ENCODE measurements at places on chromosomes 2 and 18. TPM values are rescaled to one million over a fixed set of nuclear protein-coding genes. Genes with fewer than 3 reads are reported as not detected.

Gene KCNF1
- total RNA-seq = 0.10 TPM

Gene PRSS56
- total RNA-seq = not detected

Gene KYNU
- total RNA-seq = 3.2 TPM

Gene MYO1B
- 150 TPM for total RNA-seq

Gene PLA2R1
- 11.3 TPM for total RNA-seq

DNA sequence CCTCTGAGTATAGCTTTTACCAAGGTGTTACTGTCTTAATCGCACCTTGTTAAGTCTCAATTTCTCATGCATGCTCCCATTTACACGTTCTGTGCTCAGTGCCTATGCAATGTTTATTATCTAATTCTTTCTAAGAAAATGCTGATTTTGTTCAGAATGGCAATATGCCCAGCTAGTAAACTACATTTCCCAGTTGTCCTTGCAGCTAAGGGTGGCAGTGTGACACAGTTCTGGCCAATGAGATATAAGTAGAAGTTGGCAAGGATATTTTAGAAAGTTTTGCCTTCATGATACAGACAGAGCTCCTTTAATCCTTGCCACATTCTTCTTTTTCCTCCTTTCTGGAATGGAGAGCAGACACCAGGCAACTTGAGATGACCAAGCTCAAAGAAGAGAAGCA lies 45.3 kb downstream of the POLE4 start:
- no peak for DNase-seq

DNA sequence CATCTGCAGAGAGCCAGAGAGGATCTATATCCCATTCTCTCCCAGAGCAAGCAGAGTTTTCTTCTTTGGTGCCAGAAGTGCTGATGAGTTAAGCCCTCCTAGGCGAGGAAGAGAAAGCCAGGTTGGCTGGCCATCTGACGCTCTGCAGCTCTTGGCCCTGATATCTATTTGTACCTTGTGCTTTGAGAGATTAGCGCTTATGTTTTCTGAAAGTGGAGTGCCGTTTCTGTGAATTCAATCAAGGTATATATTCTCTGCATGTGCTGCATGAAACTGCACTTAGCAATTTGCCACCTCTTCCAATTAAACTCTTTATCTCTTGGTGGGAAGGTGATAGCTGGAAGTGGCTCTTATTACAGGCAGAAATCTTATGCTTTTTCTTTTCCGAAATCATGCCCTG lies 177.5 kb downstream of the LPIN1 start:
- DNase-seq = no peak

DNA sequence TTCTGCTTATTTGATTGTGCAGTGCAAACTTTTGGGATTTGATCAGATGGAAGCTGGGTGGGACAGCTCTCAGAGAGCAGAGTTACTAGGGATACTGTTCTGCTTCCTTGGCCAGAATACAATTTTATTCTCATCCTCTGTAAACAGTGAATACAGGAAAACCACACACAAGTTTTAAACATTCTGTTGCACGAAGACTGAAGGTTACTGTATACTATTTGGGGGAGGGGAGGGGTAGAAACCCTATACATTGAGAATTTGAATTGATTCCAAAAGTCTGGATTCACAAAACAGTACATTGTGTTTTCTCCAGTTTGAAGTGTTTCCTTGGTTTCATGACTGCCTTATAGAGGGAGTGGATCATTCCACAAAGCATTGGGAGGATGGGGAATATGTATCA lies 149.9 kb downstream of the SETBP1 start:
- peak; percentile 55 for DNase-seq

Gene LYPD1
- total RNA-seq = 0.99 TPM

- no peak for DNase-seq
Measured at GRCh38 chr2:55968941-55969340, 45.4 kb upstream of the EFEMP1 start.

- peak; percentile 91 for DNase-seq
Measured at GRCh38 chr2:133674433-133675331, 106.4 kb upstream of the NCKAP5 start.

- peak; percentile 36 for DNase-seq
Measured at GRCh38 chr2:217938036-217938435, 64.8 kb downstream of the TNS1 start.

DNA sequence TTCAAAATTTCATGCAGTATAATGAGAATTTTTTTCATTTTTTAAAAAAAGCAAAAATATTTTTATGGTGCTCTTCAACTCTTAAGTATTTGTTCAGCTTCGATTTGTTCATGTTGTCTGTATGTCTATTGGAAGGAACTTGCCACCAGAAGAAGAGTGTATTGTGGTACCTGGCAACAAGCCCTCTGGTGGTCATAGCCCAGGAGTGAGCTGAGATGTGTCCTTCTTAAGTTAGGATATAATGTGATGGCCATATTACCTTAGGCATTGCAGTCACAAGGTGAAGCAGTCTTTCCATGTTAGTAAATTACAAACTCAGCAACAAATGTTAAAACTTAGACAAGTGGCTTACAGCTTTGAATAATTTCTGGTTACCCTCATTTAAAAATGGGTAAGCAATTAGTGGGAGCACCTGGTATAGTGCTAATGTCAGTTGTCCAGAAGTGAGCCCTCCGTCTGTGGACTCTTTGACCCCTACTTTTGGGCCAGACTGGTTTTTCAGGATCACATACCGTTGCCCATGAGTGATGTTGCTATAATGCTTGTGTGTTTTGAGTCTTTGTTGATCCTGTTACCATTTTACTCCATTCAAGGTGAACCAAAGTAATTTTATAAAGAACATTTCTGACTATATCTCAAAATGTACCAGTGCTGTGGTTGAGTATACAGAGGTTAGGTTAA lies 57.4 kb downstream of the MYO1B start:
- no peak for DNase-seq

- DNase-seq = no peak
Measured at GRCh38 chr2:127462461-127462860, 44.2 kb downstream of the PROC start.

GRCh38 chr2:144449028-144449406 lies 70.9 kb downstream of the ZEB2 start:
- DNase-seq = no peak

Gene INHBB
- 7.1 TPM for total RNA-seq

DNA sequence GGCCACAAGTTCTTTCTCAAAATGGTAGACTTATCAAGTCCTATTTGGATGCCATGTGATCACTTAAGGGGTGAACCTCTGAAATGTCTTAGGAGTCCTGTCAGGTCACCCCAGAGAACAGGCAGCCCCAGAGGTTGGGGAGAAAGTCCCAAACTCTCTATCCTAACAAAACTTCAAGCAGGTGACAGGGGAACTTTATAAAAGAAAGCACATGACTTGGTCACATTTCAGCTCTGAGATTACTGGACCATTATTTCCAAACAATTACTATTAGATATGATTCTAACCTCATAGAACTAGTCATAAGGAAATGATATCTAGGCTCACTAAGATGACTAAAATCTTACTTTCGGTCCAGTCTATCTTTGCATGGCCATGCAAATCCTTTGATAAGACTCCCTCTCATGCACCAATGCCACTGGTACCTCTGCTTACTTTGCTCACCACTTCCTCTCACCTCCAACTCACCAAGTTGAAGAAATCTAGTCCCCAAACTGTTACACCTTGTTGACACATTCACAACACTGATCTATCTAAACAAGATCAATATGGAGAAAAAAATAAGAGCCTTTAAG lies 107.0 kb downstream of the GALNT14 start:
- DNase-seq = no peak

Gene CAPG
- 62.6 TPM for total RNA-seq

GRCh38 chr2:231306791-231307393 lies 88.6 kb upstream of the B3GNT7 start:
- no peak for DNase-seq

DNA sequence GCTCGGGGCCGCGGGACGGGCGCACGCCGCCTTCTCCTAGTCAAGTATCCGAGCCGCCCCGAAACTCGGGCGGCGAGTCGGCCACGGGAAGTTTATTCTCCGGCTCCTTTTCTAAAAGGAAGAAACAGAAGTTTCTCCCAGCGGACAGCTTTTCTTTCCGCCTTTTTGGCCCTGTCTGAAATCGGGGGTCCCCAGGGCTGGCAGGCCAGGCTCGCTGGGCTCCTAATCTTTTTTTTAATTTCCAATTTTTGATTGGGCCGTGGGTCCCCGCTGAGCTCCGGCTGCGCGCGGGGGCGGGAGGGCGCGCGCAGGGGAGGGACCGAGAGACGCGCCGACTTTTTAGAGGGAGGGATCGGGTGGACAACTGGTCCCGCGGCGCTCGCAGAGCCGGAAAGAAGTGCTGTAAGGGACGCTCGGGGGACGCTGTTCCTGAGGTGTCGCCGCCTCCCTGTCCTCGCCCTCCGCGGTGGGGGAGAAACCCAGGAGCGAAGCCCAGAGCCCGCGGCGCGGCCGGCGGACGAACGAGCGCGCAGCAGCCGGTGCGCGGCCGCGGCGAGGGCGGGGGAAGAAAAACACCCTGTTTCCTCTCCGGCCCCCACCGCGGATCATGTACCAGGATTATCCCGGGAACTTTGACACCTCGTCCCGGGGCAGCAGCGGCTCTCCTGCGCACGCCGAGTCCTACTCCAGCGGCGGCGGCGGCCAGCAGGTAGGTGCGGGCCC lies 617 bp downstream of the FOSL2 start:
- peak; percentile 39 for DNase-seq

DNA sequence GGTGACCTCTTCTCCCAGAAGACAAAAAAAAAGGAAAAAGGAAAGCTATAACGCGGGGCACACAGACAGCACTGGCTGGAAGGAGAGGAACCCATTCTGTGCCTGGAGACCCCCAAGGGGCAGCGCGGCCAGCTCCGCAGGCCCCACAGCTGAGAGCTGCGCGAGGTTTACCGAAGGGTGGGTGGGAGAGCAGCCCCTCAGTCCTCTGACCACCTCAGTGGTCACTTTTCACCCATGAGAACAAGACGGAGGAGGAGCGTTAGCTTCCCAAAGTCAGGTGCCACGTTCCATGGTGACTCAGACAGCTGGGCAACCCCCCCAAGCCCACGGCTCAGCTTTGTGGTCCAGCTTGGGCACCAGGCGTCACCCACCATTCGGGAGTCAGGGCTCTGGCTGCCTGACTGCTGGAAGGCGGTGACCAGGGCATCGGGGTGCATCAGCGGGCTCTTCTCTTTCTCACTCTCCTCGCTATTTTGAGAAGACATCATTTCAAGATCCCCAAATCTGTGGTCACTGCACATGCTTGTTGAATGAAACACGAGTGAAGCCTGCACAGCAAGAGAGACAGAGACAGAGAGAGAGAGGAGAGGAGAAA lies 35.2 kb downstream of the RPL31 start:
- DNase-seq = no peak

Gene GKN2
- total RNA-seq = not detected

Gene GBX2
- not detected for total RNA-seq

DNA sequence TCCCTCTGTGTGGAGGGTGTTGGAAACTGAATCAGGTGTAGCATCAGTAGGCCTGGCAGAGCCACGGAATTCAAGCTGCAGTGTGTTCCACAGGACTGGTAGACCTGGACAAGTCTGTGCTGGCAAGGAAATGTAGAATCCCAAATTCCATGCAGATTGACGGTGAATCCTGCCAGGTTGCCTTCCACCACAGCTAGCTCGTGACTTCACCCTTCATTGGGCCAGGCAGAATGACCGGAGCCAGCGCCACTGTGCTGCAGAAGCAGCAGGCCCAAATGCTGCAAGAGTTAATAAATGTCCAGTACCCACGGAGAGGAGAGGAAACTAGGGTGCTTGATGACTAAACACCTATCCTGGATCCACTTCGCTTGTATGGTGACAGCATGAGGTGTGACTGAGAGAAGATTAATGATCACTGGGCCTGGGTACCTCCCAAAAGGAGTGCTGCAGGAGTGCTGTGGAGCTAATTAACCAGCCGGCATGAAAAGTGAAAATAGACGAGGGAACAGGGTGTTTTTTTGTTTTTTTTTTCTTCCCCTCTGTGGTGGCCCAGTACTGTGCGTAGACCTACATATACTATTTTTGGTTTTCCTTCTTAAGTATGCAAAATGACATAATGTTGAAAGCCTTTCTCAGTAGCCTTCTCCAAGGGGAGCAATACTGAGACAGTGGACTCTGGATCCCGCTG lies 122.2 kb downstream of the TANC1 start:
- no peak for DNase-seq

- no peak for DNase-seq
Measured at GRCh38 chr2:85310330-85310729, 17.5 kb downstream of the TGOLN2 start.

- no peak for DNase-seq
Measured at GRCh38 chr2:45778720-45779171, 127.3 kb downstream of the PRKCE start.

Gene CAMKMT
- total RNA-seq = 11.7 TPM

DNA sequence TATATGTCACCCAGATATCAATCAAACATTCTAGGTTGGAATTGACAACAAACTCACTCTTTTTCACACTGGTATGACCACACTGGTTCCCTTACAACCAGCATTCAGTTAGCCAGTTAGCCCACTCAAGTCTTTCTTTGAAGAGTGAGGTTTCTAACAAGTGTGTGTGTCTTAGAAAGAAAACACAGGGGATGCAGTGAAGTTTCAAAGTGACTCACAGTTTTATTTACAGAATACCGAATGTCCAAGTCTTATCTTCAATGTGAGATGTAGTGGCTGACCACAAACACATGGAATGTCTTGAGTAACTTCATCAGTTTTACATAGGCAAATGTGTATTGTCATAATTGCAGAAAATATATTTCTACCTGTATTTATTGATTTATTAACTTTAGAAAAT lies 274.7 kb upstream of the HNMT start:
- no peak for DNase-seq

DNA sequence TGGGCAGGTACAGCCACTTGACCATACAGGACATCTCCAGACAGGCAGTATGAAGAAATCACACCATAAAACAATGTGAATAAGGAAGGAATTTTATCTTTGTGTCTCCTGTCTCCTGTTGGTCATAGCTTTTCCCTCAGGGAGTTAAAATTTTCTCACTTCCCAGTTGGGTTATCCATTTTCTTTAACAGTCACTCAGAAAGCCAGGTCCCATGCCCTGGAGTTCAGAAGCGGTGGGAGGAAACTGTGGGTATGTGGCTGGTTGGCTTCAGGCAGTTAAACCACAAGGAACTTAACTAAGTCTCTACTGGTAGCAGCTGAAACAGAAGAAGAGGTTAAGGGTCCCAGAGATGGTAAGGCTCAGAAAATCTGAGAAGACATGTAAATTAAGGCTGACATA lies 6.5 kb upstream of the SMAD2 start:
- DNase-seq = no peak

- DNase-seq = no peak
Measured at GRCh38 chr2:47666332-47666731, 116.6 kb upstream of the MSH6 start.

Gene FBXO36
- 4.5 TPM for total RNA-seq

GRCh38 chr2:56325661-56326345 lies 142.0 kb downstream of the CCDC85A start:
- no peak for DNase-seq

DNA sequence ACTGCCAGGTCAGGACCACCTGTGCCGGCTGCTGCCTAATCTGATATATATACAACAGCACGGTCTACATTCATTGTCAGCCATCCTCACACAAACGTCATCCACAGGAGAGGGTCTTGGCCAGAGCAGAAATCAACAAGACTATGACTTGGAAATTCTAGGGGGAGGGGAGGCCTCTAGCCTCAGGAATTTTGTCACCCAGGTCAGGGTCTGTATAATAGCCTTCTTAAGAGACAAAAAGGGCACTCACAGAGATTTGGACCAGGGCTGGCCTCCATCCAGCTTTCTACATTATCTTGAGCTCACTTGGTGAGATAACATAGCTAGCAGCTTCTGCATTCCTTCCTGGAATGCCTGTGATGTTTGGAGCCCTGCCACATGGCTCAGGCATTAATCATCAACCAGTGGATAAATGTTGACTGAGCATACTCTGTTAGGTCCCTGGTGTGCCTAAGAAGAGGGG lies 50.4 kb upstream of the CTIF start:
- DNase-seq = peak; percentile 8

- DNase-seq = no peak
Measured at GRCh38 chr2:229825476-229825875, 96.3 kb downstream of the TRIP12 start.

Measured in skin of body (tissue), 3 donors.